Breast epithelium (tissue), 4 donors: ENCODE measurements at places on chromosomes 1 and 21. TPM values are rescaled to one million over a fixed set of nuclear protein-coding genes. Genes with fewer than 3 reads are reported as not detected.

The HCN3 gene
- total RNA-seq: 2.3 TPM

The OR2T29 gene
- total RNA-seq: not detected

The ACTL8 gene
- not detected for total RNA-seq

The RGS1 gene
- total RNA-seq: 189 TPM

The DNASE2B gene
- 7.2 TPM for total RNA-seq

The ETV3L gene
- total RNA-seq: not detected

The OPRD1 gene
- not detected for total RNA-seq

- no peak for DNase-seq
- no peaks in the 10 kb centered on the region for H3K4me1 ChIP-seq
- no peak overlapping the region for H3K4me3 ChIP-seq
- no peaks in the 10 kb centered on the region for H3K27me3 ChIP-seq
Observed at GRCh38 chr1:10649517-10650201, 146.8 kb downstream of the CASZ1 start.

- DNase-seq: no peak
- no peaks in the 10 kb centered on the region for H3K36me3 ChIP-seq
- no peak overlapping the region for H3K27ac ChIP-seq
Observed at GRCh38 chr21:36395353-36396111, 10.3 kb downstream of the CHAF1B start.

DNA sequence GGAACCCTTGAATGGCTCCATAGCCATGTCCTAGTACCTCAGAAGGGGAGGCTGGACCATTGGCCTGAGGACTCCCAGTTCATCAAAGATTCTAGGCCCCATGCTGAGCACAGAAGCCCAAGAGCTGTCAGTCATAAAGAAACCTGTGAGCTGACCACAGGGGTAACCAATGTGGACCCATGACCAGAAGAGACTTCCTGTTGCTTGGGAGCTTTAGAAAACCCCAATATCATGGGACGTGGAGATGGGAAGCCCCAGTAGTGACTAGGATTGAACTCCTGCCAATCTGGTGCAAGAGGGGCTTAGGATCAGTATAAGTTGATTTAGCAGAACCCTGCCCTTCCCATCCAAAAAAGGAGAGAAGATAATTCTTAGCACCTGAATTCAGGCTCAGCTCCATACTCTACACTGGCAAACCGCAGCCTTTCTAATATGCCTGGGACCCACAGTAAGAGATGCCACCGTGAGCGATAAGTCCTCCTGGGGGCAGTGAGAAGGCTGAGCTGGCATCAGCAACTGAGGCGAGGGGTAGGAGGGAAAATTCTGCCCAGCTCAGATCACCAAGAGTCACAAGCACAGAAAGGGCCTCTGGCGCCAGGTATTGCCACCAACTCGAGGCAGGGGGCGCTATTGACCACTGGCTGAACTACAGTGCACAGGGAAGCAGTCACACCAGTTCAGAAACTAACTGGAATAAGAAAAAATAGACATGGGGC lies 108.9 kb downstream of the CAPN8 start:
- no peak overlapping the region for H3K4me3 ChIP-seq
- H3K27me3 ChIP-seq: no peaks in the 10 kb centered on the region
- no peak overlapping the region for H3K27ac ChIP-seq
- H3K36me3 ChIP-seq: no peaks in the 10 kb centered on the region
- no peak for DNase-seq

- no peaks in the 10 kb centered on the region for H3K36me3 ChIP-seq
- no peak overlapping the region for H3K4me3 ChIP-seq
- H3K27me3 ChIP-seq: no peaks in the 10 kb centered on the region
Observed at GRCh38 chr1:167648252-167648849, 18.3 kb downstream of the RCSD1 start.

- H3K4me3 ChIP-seq: no peak overlapping the region
- no peaks in the 10 kb centered on the region for H3K36me3 ChIP-seq
- H3K27me3 ChIP-seq: no peaks in the 10 kb centered on the region
- no peaks in the 10 kb centered on the region for H3K4me1 ChIP-seq
Observed at GRCh38 chr1:9078015-9078751, 8.7 kb upstream of the SLC2A5 start.

DNA sequence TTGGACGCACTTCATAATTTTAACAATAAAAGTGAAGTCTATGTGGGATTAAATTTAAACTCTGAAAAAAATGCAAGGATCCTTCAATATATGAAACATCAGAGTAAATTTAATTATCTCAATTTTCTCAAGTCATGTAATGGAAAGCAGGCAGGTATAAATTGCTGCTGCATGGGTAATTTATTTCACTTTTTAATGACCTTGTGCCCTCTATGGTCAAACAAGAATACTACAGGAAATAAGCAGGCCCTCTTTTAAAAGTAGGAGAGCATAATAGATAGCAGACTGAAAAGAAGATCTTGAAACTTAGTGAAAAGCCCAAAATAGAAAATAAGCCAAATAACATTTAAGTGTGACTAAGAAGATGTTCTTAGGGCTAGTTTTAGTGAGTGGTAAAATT lies 22.9 kb downstream of the BCAS2 start:
- no peak overlapping the region for H3K4me3 ChIP-seq
- DNase-seq: no peak
- H3K4me1 ChIP-seq: no peaks in the 10 kb centered on the region

- H3K27me3 ChIP-seq: no peaks in the 10 kb centered on the region
- H3K4me3 ChIP-seq: peak overlapping the region; percentile 67
- no peak overlapping the region for H3K27ac ChIP-seq
- no peaks in the 10 kb centered on the region for H3K4me1 ChIP-seq
- DNase-seq: peak; percentile 61
- no peaks in the 10 kb centered on the region for H3K36me3 ChIP-seq
Observed at GRCh38 chr1:235648954-235649367, 623 bp downstream of the GNG4 start.

- no peaks in the 10 kb centered on the region for H3K27me3 ChIP-seq
- H3K4me3 ChIP-seq: no peak overlapping the region
- no peak for DNase-seq
- H3K36me3 ChIP-seq: no peaks in the 10 kb centered on the region
Observed at GRCh38 chr1:55970526-55971110, 608.7 kb downstream of the PLPP3 start.

- no peak overlapping the region for H3K27ac ChIP-seq
- no peaks in the 10 kb centered on the region for H3K27me3 ChIP-seq
- no peak overlapping the region for H3K4me3 ChIP-seq
- peaks cover 7% of the 10 kb centered on the region for H3K4me1 ChIP-seq
Observed at GRCh38 chr21:26123012-26123411, 47.6 kb downstream of the APP start.

GRCh38 chr21:32427958-32428623 lies 15.6 kb downstream of the EVA1C start:
- H3K4me1 ChIP-seq: peaks cover 6% of the 10 kb centered on the region
- H3K36me3 ChIP-seq: no peaks in the 10 kb centered on the region
- H3K4me3 ChIP-seq: no peak overlapping the region
- peak overlapping the region; percentile 72 for H3K27ac ChIP-seq
- no peak for DNase-seq

GRCh38 chr1:112465122-112465521 lies 43.6 kb upstream of the WNT2B start:
- no peaks in the 10 kb centered on the region for H3K4me1 ChIP-seq
- no peak overlapping the region for H3K4me3 ChIP-seq
- DNase-seq: no peak
- H3K27me3 ChIP-seq: no peaks in the 10 kb centered on the region

DNA sequence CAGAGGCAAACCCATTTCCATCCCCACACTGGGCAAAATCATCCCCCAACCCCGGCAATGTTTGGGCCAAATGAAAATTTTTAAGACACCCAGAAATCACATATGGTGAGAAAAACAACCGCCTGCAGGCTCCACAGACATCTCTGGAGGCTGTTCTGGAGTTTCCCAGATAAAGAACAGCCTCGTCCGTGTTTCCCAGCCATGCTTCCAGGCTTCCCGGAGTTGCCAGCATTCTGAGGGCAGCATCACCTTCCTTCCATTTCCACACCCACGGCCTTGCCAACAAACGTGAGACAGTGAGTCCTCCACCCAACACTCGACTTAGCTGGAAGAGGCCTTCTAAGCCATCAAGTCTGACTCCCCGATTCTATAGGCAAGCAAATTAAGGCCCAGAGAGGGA lies 36.9 kb downstream of the KCNN3 start:
- H3K4me3 ChIP-seq: no peak overlapping the region
- no peak for DNase-seq
- no peaks in the 10 kb centered on the region for H3K36me3 ChIP-seq

GRCh38 chr1:201016211-201016651 lies 7.3 kb downstream of the KIF21B start:
- H3K36me3 ChIP-seq: no peaks in the 10 kb centered on the region
- no peak for DNase-seq
- no peak overlapping the region for H3K4me3 ChIP-seq

GRCh38 chr1:113881661-113882060 lies 5.7 kb downstream of the BCL2L15 start:
- DNase-seq: no peak
- H3K4me1 ChIP-seq: no peaks in the 10 kb centered on the region
- no peaks in the 10 kb centered on the region for H3K27me3 ChIP-seq
- H3K27ac ChIP-seq: no peak overlapping the region
- H3K4me3 ChIP-seq: no peak overlapping the region
- H3K36me3 ChIP-seq: no peaks in the 10 kb centered on the region
